ENCODE measurements at places on chromosomes 4 and X. TPM values are rescaled to one million over a fixed set of nuclear protein-coding genes. Genes with fewer than 3 reads are reported as not detected.

SEPSECS gene
- 8.5 TPM for total RNA-seq

DNA sequence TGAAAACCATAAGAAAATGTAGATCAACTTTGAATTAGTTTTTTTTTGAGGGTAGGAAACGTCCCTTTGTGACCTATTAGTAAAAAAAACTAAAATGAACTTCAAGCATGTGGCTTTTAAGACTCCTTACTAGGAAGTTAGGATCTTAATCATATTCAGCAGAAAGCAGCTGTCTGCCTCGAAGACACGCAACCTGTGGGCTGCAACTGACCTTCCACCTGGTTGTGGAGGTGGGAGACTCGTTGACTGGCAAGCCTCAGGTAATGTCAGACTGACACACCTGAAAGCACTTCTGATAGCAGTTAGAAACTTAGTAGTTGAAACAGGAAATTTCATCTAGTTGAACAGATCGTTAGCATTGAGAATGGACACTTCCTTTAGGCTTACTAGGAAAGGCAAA, 37.4 kb downstream of the CCNG2 start:
- no peaks in the 10 kb centered on the region for H3K27me3 ChIP-seq
- H3K36me3 ChIP-seq = no peaks in the 10 kb centered on the region

GRCh38 chrX:22424122-22424915, 151.6 kb downstream of the CBLL2 start:
- no peaks in the 10 kb centered on the region for H3K27me3 ChIP-seq
- H3K4me1 ChIP-seq = no peaks in the 10 kb centered on the region
- H3K27ac ChIP-seq = no peak overlapping the region

DNA sequence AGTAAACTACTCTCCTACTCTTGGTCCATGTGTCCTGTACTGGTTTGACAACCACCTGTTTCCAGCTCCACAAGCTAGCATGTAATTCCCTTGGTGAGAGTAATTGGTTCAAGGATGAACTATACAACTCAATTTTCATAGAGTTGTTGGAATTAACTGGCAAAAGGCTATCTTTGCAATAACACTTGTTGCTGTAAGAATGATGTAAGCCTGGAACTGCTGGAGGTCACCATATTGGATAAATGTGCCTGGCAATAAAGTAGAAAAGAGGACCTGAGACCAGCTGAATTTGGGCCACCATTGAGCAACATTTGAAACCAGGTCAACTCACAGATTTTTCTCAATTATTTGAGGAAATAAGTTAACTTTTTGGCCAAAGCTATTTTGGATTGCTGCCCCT, 175.5 kb downstream of the CAMK2D start:
- H3K4me3 ChIP-seq = no peak overlapping the region
- DNase-seq = no peak
- no peak overlapping the region for H3K27ac ChIP-seq
- peaks cover 3% of the 10 kb centered on the region for H3K4me1 ChIP-seq

DNA sequence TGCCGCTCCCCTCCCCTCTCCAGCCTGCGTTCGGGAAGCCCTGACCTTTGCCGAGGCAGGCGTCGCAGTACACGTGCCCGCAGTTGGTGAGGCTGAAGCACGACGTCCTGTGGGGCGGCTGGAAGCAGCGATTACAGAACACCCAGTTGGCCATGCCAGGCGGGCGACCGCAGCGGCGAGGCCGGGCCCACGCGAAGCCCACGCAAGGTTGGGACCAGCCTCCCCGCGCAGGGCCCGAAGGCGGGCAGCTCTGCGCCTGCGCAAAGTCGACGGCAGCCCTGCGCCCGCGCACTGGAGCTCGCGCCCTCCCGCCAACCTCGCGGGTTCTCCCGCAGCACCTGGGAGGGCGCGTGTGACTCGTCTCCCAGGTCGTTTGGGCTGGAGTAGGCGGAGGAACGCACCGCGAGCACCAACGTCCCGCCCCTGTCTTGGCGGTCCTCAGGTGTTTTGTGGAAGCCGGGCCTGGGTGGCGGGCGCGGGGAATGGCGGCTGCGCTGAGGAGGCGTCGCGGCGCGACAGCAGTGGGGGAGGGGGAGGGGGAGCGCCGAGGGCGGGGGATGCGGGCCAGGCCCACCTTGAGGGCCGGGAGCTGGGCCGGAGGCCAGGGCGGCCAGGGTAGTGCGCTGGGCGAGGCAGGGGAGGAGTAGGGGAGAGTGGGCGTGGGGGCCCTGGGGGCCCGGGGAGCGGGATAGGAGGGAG, at the start of gene RNF212:
TSS of gene RNF212 (minus strand) at position 254 of the 699 bp plus-strand sequence. CDS start at position 154, 100 bp downstream.
- no peak within 1 kb of the TSS for H3K27ac ChIP-seq
- H3K4me1 ChIP-seq = no peaks in the 10 kb centered on the region
- no peaks in the 10 kb centered on the region for H3K36me3 ChIP-seq
- peak; percentile 83 for DNase-seq

CYLC1 gene
- not detected for total RNA-seq

DNA sequence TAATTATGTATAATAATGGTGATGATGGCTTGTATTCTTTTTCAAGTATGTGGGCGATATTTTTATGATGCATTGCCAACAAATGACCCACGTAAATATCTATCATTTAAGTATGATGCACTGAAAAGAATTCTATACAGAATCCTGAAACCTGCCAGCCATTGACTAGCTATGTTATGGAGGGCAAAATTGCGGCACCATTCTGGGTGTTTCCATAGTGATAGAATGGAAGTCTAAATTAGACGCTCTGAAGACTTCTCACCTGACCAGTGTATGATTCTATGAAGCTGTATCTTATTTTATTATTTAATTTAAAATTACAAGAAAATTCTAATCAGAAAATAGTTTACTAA, 677 bp upstream of the CENPC start:
- H3K36me3 ChIP-seq = no peaks in the 10 kb centered on the region
- H3K4me1 ChIP-seq = peaks cover 21% of the 10 kb centered on the region
- H3K27me3 ChIP-seq = no peaks in the 10 kb centered on the region
- DNase-seq = no peak
- H3K27ac ChIP-seq = peak overlapping the region; percentile 95

DNA sequence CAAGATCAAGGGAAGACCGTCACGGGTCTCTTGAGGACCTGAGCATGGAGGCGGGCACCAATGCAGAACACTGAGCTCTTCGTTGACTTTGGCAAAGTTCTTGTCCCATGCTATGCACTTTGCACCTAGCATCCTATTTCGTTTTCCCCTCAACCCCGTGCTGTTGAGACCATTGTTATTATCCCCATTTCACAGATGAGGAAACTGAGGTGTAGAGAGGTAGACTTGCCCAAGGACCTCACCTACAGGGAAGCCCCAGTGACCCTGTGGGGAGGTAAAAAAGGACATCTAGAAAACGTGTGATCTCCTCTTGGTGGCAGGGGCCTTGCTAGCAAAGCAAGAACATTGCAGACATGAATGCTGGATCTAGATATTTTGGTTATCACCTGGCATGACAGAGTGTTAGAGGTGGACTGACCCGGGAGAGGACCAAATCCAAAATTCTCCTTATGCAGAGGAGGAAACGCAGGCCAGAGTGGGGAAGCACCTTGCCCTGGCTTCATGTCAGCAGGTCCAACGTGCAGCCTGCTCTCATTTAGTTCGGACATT, 48.5 kb downstream of the SEPSECS start:
- no peak for DNase-seq
- H3K27ac ChIP-seq = no peak overlapping the region
- H3K4me3 ChIP-seq = no peak overlapping the region

DNA sequence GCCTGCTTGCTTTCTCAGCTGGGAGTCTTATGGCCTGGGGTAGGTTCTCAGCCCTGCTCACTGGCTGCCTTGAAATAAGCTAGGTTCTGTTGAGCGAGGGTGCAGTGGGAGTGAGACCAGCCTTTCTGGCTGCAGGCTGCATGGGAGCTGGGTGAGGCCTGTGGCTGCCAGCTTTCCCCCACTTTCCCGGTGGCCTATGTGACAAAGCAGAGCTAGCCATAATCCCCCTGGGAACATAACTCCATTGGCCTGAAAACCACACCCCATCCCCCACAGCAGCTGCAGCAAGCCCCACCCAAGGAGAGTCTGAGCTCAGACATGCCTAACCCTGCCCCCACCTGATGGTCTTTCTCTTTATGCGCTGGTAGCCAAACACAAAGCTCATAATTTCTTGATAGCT, 118.9 kb downstream of the KLHL4 start:
- H3K27ac ChIP-seq = no peak overlapping the region
- no peaks in the 10 kb centered on the region for H3K4me1 ChIP-seq
- no peaks in the 10 kb centered on the region for H3K27me3 ChIP-seq

PALLD gene
- 179 TPM for total RNA-seq

DNA sequence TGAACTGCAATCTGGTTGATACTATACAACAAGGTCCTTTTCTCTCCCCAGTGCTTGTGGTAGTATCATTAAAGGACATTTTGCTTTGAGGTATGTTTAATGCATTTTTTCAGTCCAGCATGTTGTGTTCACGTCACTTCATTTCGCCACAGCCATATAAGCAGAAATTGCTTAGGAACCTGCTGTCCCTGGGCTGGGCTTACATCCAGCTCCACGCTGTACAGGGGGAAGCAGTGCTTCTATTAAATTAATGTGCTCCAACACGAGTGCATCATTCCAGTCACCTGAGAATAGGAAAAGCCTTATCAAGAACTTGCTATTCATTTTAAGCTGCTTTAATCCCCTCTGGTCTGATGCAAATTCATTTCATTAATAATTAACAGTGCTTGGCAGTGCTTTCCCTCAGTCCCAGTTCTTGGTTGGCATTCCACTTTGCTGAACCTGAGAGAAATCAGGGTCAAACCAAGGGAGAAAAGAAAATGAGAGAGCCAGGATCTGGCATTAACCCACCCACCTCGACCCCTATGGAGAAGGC, 47.4 kb upstream of the PTCHD1 start:
- no peaks in the 10 kb centered on the region for H3K36me3 ChIP-seq
- no peaks in the 10 kb centered on the region for H3K27me3 ChIP-seq
- DNase-seq = no peak

Data from upper lobe of right lung (tissue), 1 donor.